Stimulated activated naive CD8-positive, alpha-beta T cell treated with anti-CD3 and anti-CD28 coated beads, Interleukin-15, Interleukin-2, amounts not matched to agents 100 U/mL and 50 U/mL, for 24 hours (primary cell): ENCODE measurements at places on chromosomes 3 and 15.
A peak's percentile ranks its signal among the peaks of the same experiment; 100 is the strongest.

- DNase-seq: no peak
Observed at GRCh38 chr3:137035631-137036030, 77.8 kb downstream of the IL20RB start.

GRCh38 chr3:100089812-100090668 lies 24.3 kb downstream of the FILIP1L start:
- DNase-seq: peak; percentile 20

GRCh38 chr3:128177865-128178264 lies 24.6 kb downstream of the EEFSEC start:
- no peak for DNase-seq

DNA sequence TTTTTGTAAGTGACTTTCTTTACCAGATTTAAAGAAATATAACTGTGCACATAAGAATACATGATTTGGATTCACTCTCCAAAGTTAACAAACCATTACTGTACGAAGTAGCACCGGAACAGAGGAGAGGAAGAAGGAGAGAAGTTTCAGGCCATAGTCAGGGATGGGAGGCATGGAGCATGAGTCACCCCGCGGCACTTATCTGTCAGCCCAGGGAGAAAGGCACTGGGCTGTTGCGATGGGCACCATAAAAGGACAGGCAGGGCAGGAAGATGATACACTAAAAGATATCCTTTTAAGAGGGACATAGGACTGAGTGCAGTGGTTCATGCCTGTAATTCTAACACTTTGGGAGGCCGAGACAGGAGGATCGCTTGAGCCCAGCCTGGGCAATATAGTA lies 37.0 kb downstream of the TTC23 start:
- DNase-seq: no peak

DNA sequence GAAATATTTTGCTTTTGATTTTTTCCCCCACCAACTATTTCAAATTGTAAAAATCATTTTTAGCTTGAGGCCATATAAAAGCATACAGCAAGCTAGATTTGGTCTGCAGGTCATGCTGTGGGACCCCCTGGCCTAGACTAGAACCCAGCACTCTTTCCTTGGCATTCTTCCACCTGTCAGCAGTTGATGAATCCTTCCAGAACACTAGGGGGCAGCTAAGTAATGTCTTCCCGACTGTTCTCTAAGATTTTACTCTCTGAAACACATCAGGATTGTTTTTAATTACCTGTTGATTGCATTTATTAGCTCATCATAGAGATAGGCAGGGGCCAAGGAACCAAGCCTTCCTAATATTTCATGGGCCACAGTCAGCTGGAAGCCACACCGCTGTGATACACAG lies 174.5 kb downstream of the CACNA1D start:
- no peak for DNase-seq

DNA sequence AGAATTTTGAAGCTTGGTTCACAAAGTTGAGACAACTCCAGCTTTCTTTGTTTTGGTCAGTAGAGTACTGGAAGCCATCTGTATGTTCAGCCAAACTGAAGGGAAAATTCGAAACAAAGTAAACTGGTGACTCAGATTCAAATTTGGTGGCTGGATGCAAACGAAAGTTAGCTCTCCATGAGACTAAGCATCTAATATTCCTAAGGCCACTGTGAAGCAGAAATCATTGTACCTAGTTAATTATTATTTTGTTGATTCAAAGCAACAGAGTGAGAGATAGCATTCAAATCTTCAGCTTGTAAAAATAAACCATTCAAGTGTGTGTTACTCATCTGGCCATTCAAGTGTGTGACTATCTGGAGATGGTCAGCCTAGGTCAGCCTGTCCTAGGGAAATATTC lies 42.1 kb downstream of the NR2F2 start:
- DNase-seq: no peak

DNA sequence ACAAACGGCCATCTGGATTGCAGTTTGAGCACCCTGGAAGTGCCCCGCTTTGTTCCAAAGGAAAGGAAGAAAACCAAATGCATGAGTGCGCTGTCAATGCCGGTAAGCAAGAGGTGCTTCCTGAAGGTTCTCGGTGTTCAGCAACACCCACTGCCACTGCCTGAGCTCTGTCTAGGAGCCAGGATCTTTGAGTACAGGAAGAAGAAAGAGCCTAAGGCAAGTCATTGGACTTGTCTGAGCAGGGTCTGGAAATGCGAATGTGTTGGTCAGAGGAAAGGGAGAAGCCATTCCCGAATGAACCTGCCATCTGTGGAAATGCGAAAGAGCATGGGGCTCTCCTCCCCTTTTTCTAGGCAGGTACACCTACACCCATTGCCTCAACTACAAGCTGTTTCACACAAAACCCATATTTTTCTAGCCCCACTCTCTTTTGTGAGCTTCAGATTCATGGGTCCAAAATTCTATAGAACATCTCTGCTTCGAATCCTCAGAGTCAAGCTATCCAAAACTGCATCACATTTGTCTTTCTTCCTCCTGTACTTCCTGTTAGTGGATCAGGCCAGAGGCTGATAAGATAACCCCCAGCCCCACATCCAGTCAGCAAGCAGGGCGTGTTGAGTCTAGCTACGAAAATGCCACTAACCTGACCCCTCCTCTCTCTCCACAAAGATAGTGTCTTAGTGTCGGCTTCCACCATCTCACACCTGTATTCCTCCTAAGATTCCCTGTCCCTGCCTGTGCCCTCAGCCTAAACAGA lies 55.6 kb upstream of the C15orf61 start:
- DNase-seq: no peak

GRCh38 chr3:196835086-196835485 lies 32.6 kb upstream of the SENP5 start:
- DNase-seq: no peak

DNA sequence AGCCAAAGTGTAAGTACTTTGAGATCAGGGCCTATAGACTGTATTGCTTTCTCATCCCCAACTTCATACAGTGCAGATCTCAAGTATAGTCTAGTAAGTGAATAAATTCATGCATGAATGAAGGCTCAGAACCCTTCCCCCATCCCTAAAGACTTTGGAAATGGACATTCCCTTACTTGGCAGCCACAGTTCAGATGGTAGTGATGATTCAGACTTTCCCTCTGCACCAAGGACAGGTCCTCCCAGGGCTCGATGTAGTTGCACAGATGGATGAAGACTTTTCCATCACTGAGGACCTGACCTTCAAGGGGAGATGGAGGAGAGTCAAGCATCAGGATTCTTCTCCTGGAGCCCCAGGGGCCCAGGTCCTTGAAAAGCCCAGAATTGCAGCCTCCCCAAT lies 4.6 kb downstream of the TIMP4 start:
- DNase-seq: no peak
